Vagina (tissue), 2 donors: ENCODE measurements at places on chromosomes 6 and 20.

DNA sequence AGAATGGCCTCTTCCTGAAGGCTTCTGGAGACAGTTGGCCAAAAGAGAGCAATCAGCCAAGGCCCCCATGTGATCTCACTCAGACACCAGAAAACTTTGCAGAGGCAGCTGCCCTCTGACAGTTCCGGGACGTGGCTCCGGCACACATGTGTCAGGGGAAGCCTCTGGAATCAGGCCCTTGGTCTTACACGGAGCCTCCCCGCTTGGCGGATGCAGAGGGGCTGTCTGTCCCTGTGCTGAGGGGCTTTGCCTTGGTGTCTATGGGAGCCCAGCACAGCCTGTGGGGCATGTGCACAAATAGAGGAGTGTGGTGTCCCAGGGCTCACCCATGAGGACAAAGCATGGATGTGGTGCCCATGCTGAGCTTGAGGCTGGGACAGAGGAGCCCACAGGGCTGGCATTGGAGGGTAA is 13.8 kb downstream of the SIGLEC1 start:
- no peak for DNase-seq

DNA sequence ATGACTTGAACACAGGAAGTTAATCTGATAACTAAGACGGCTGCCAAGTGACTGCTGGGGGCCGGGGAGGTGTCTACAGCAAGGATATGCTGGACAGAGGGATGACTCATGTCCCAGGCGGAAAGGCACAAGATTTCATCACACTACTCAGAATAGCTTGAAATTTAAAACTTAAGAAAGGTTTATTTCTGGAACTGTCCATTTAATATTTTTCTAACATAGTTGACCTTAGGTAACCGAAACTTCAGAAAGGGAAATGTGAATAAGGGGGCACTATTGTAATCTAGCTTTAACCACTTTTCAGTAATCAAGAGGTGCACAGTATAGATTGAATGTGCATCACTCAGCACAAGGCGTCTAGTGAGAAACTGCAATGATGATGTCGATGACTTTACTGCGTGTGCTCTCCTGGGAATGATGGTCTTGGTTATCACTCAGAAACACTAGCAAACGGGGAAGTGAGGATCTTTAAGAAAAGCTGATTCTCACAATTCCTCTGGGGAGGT is 171.5 kb downstream of the QKI start:
- no peak for DNase-seq

GRCh38 chr20:18048176-18048575 is 9.5 kb downstream of the OVOL2 start:
- no peak for DNase-seq

DNA sequence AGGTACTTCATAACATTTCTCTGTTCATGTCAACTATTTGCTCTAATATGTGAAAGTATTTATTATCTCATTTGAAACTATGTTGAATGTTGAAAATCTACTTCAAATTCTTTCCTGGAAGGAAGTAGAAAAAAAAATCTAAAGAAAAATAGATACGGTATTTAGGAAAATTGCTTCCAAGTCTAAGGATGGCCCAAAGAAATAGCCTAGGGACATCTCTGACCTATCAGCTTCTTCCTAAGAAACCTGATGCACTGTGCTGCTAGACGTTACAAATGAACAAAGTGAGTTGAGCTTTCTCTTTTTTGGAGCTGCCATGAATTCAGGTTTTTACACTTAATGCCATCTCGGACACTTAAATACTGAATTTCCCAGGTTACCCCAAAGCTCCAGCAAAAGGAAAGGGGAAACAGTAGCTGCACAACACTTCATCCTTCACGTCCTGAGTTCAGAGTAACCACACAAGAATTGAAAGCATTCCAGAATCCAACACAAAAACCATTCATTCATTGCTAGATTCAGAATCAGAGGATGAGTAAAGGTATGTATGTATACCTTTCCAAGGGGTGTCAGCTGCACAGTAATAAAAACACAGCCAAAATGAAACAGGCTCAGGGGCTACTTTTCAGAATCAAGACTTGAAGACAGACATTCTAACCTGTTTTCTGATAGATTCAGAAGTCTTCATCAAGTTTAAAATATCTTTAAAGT is 7.9 kb downstream of the RMND1 start:
- DNase-seq = no peak

DNA sequence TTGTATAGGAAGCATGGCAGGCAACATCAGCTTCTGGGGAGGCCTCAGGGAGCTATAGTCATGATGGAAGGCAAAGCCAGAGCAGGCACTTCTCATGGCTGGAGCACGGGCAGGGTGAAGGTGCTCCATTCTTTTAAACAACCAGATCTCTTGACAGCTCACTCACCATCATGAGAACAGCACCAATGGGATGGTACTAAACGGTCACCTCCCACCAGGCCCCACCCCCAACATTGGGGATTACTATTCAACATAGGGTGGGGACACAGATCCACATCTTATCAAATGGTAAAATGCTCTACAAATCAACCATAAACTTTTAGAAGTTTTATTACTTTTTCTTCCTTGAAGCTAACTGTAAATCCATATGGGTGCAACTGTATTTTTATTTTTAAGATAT is 61.5 kb downstream of the MAP3K4 start:
- DNase-seq = no peak

- DNase-seq = no peak
Observed at GRCh38 chr6:15802466-15802865, 139.6 kb upstream of the DTNBP1 start.

DNA sequence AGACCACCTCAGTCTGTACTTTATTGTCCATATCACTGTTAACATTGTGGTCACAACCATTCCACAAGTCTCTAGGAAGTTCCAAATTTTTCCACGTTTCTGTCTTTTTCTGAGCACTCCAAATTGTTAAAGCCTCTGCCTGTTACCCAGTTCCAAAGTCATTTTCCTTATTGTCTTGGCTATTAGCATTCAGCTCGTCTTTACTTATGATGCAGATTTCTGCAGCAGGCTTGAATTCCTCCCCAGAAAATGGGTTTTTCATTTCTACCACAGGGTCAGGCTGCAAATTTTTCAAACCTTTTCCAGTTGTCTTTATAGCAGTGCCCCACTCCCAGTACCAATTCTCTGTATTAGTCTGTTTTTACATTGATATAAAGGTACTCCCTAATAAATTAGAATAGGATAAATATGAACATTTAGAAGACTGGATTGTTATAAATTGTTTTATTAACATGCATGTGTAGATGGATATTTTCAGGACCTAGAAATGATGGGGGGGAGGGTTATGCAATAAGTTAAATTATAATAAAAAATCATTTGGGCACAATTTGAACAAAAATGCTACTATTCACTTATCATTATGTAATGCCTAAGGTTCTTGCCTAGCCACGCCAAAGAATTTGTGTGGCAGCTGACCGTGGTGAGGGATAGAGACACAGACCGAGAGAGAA is 595.3 kb upstream of the ADGRB3 start:
- DNase-seq = no peak

- no peak for DNase-seq
Observed at GRCh38 chr6:137767911-137768690, 99.0 kb upstream of the TNFAIP3 start.
